ENCODE measurements at places on chromosomes 13 and 19.

GRCh38 chr19:4139614-4140236 lies 13.7 kb upstream of the CREB3L3 start:
- DNase-seq, result peak; percentile 76

- DNase-seq, result no peak
Observed at GRCh38 chr19:50268041-50268440, 61.1 kb downstream of the KCNC3 start.

DNA sequence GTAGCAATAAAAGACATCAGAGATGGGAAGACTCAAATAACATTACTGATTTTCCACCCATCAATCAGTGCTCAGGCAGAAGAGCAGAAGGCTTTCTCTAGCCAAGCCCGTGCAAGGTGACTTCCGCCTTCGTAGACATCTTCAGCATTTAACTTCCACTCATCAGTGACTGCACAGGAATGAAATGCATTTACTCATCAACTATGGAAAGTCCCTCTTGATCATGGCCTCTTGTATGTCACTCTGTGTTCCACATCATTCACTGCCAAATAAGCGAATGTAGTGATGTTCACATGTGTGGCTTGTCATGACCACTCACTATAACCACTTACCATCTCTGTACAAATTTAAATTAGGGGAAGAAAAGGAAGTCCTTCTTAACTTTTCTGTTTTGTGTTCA lies 49.4 kb downstream of the SACS start:
- DNase-seq, result no peak

DNA sequence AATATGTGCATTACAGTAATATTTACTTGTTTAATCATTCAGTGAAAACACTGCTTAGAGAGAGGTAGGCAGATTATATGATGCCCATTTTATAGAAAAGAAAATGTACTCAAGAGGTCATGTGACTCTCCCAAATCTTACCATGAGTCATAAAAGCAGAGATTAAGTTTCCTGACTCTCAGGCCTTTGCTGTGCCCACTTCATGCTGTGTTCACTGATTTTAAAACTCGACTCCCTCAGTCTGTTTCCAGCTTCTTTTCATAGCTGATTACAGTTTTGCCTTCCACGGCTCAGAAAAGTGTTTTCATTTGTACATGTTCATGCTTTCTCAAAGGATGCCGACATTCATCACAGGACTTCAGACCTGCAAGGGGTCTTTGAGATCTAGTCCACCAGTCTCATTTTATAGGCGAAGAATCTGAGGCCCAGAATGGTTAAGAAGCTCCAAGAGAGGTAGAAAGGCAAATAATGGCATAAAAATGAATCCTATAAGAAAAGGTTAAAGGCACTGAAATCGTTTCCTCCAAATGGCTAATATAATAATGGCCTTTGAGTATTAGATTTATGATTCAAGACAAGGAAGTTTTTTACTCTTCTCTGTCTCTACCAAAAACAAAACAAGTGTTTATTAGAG lies 9.0 kb upstream of the IPO5 start:
- no peak for DNase-seq

DNA sequence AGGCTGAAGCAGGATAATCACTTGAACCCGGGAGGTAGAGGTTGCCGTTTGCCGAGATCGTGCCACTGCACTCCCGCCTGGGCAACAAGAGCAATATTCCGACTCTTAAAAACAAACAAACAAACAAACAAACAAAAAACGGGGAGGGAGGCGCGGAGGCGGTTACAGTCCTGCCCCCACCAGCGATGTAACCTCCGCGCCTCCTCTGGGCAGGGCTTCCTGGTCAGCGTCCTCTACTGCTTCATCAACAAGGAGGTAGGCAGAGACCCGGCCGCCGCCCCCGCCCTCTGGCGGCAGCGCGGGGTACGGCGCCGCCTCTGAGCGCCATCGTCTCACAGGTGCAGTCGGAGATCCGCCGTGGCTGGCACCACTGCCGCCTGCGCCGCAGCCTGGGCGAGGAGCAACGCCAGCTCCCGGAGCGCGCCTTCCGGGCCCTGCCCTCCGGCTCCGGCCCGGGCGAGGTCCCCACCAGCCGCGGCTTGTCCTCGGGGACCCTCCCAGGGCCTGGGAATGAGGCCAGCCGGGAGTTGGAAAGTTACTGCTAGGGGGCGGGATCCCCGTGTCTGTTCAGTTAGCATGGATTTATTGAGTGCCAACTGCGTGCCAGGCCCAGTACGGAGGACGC lies 10.2 kb downstream of the SNRPD2 start:
- peak; percentile 80 for DNase-seq

Data from stimulated activated CD4-positive, alpha-beta T cell treated with anti-CD3 and anti-CD28 coated beads, Interleukin-1b, Interleukin-23, amount 100 ng/mL, for 1 hour (primary cell).